NCI-H1930 (cell line): ENCODE measurements at places on chromosomes 2 and 18.

GRCh38 chr2:55518841-55519165 is 715 bp upstream of the CFAP36 start:
- DNase-seq = no peak

DNA sequence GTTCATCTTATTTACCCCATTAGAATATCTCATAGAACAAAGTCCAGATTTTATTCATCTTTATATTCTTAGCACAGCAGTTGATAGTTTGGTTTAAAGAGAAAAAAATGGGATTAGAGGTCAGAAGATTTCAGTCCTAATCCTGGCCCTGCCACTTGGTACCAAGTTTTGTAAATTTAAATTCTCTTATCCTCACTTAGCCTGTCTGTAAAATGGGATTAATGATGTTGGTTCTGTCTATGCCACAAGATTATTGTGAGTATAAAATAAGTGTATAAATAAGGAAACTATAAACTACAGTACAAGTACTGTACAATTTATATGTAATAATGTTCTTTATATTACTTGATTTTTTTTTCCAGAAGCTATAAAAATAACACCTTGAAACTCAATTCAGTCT is 17.1 kb upstream of the DRC1 start:
- no peak for DNase-seq

GRCh38 chr2:220424561-220424960 is 797.1 kb downstream of the SLC4A3 start:
- no peak for DNase-seq

DNA sequence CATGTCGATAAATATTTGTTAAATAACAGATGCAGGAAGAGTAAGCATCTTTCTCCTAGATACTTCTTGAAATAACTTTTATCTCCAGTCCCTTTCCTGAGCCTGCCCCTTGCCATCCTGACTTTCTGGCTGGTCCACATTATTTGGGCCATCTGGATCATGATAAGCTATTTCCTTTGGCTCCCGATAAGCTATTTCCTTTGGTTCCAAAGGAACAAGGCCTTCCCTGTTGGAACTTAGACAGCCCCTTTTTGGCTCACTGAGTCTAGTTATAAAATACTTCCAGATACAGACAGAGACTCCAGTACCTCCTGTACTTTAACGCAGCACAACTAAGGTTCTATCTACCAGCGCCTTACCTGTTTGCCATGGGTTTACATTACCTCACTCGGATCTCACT is 205.3 kb upstream of the CCDC150 start:
- DNase-seq = no peak

- no peak for DNase-seq
These were observed 11.1 kb upstream of the ANTXR1 start for GRCh38 chr2:69001879-69002278.

DNA sequence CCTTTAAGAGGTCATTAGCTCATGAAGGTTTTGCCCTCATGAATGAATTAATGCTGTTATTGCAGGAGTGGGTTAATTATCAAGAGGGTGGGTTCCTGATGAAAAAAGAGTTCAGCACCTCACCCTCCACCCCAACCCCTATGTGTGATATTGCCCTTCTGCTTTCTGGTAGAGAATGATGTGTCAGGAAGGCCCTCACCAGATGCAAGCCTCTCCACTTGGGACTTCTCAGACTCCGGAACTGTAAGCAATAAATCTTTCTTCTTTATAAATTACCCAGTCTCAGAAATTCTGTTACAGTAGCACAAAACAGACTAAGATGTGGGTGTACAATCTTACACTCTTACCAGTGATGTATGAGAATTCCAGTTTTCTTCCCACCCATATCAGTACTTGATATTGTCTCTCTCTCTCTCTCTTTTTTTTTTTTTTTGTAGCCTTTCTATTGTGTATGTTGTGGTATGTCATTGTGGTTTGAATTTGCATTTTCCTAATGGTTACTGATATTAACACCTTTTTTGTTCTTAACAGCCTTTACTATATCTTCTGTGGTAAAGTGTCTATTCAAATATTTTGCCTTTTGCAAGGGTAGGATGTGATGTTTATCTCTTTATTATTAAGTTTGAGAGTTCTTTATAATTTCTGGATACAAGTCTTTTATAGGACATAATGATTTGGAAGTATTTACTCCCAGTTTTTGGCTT is 10.4 kb upstream of the MAP2 start:
- no peak for DNase-seq

- DNase-seq = no peak
These were observed 206.0 kb downstream of the NCK2 start for GRCh38 chr2:105950521-105951383.

GRCh38 chr18:14922965-14923565 is 175.1 kb downstream of the ANKRD30B start:
- no peak for DNase-seq
